ENCODE measurements at places on chromosomes 2 and 18.
A peak's percentile ranks its signal among the peaks of the same experiment; 100 is the strongest.

DNA sequence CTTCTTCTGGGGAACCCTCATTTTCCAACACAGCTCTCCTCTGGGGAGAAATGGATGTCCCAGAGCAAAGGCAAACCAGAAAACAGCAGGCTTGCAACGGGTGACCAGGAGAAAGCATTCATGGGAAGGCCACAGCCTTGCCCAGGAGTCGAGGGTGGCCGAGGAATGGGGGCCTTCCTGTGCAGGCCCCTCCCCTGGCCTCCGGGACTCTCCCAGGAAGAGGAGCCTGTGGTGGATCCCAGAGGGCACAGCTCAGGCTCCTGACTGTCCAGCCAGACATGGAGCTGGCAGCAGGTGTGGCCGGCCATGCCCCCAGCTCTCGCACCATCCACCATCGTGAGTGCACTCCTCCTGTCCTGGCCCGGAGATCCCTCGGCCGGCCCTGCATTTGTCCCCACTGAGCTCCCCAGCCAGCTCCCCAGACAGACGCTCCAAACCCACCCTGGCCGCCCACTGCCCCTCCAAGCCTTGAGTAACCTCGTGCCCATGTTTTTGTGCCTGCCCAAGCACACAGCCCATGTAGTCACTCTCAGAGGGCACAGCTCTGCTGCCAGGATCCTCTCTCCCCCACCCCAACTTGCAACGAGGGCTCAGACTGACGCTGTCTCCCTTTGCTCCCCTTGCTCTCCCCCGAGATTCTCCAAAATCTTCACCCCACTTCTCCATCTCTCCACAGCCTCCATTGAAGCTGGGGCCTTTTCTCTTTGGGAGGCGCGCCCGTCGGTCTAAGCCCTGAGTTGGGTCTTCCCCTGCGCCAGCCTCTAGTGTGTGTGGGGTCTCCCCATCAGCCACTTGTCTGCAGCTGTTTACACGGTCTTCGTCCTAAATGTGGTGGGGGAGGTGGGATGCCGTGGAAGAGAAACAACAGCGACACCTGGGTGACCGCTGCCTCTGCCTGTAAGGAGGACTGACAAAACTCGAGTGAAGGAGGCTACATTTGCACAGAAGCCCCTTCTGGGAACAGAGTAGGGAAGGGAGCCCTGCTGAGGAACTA lies 9.8 kb downstream of the PRLH start:
- DNase-seq: no peak

DNA sequence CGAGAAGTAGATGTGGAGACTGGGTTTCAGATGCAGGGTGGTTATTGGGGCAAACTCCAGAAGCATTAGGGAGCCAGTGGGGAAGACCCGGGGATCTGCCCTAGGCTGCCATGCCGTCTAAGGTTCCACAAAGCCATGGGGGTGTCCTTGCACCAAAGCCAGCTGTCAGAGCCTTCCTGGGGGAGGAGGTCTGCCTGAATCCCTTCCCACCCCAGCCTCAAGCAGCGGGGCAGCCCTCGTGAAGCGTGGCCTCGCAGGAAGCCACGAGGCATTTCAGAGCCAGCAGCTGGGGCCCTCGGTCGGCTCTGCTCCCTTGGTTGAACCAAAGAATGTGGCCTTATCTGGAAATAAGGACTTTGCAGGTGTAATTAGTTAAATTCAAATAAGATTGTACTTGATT lies 51.2 kb upstream of the UBE2F start:
- no peak for DNase-seq

- DNase-seq: no peak
Observed at GRCh38 chr2:127100251-127101047, 6.5 kb downstream of the BIN1 start.

DNA sequence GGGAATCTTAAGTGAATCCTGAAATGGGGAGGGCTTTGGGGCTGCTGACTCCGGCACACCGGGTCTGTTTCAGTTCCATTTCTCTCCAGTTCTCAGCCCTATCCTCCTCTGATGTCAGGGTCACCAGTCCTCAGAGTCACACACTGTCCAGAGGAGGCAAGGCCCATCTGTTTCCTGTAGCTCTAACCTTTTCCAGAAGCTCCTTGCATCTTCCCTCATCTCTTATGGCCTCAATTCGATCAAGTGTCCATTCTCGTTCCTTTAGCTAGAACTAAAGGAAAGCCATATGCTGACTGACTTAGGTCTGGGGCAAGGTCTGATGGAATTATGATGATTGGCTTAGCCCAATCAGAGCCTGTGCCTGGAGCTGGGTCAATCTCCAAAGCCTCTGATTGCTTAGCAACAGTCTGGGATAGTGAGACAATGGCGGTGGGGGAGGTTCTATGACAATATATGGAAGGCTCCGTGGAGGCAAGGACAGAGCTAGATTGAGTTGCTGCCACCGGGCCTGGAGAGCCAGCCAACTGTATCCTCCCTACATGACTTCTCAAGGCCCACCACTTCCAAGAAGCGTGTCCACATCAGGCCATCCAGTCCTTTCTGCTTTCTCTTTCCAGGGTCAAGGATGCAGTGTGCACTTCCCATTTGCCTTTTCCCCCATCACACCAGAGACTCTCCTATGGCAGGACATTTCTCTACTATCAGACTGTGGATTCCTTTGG lies 5.2 kb downstream of the ANKRD53 start:
- DNase-seq: no peak

DNA sequence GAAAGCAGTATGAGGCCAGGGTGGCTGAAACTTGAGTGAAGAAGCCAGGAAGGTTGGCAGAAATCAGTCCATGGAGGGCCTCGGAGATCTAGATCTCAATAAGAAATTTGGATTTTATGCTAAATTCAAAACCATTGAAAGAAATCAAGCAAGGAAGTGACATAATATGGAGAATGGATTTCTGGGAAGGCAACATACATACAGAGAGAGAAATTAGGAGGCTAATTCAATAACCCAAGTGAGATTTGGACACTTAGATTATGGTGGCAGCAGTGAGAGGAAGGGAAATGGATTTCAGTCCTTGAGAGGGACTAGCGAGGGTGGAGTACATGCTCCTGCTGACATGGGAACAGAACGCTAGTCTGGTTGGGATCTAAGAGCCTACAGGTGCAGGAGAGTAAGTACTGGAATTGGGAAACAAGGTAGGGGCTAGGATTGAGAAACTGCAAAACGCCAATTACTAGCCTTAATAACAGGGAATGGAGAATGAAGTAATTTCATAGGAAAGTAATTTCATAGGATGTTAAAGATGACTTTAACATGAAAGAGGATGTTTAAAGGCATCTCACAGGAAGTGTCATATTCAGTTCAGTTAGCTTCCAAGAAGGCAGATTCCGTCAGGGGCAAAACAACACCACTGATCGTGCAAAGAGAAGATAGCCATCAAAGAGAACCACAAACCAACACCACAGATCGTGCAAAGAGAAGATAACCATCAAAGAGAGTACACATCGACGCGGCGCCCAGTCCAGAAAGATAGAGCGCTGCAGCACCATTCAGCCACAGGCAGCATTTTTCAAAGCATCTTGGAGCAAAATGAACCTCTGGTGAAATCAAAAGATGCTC lies 27.2 kb downstream of the CDKL4 start:
- DNase-seq: peak; percentile 55

DNA sequence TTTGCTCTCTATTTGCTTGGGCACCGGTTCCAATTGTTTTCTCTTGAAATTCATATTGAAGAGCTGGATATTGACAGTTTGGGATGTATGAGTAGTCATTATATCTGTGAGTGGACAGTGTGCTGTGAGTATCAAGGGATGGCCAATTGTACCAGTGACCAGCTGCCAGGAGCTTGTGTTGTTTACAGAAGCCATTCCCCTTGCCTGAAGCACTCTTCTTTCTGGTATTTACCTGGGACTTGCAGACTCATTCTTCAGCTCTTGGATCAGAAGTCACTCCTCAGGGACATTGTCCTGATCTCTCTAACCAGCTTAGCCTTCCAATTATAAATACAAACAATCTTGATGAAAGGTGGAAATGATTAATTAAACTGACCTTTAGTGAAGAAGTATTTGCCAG lies 438.3 kb upstream of the LRATD1 start:
- DNase-seq: no peak

Data from activated T-cell treated with anti-CD3 and anti-CD28 coated beads for 48 hours (primary cell).